Activated CD4-positive, alpha-beta T cell treated with anti-CD3 and anti-CD28 coated beads for 4 hours (primary cell): ENCODE measurements at places on chromosomes 11 and 22.
A peak's percentile ranks its signal among the peaks of the same experiment; 100 is the strongest.

DNA sequence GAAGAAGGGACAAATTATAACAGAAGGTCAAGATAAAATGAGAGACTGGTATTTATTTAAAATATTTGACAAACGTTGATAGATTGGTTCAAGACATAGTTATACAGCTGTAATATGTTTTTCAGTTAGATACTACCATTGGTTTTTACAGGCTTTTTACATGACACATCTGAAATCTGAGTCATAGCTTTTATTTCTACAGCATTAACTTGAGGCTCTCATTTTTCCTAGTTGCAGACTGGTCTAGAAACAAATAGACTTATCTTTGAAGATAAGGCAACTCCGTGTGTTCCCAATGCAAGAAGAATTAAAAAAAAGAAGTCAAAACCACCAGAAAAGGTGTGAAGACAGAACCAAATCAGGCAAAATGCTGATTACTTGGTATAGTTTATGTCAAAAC is 31.3 kb downstream of the CEP57 start:
- no peak for DNase-seq

GRCh38 chr11:86801364-86801763 is 1.0 kb downstream of the PRSS23 start:
- DNase-seq, result no peak

DNA sequence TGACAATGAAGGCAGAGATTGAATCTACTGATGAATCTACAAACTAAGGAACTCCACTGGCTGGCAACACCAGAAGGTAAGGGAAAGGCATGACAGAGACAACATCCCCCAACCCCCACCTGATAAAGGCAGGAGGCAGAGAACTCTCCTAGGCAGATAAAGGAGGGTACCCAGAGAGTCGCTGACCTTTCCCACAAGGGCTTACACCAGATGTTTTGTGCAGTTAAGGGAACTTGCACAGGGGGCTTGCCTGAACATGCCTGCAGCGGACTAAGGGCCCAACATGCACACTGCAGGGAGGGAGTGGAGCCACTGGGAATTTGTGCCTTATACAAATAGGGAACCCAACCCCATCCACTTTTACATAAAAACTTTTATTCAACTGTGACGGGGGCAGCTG is 1996.9 kb upstream of the RAG2 start:
- no peak for DNase-seq

- no peak for DNase-seq
These were observed 5.1 kb upstream of the LMO1 start for GRCh38 chr11:8268530-8269400.

DNA sequence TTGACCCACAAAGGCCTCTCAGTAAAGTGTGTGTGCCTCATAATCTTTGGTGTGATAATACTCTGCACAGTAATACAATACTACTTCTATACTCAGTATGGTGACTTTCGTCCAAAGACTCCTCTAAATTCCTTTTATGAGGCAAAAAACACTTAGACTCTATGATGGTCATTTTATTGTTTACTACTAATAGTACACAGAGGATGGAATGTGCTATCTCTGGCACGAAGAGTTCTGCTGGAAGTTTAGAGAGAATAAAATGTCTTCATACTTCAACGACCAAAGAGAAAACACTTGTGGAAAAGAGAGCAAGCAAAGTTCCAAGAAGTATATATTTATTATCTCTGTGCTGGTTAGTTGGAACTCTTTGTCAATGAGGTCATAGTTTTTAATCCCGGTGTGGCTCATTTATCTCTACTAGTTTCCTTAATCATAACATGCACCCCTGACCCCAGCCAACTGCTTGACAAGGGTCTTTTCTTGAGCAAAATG is 7.5 kb upstream of the CSTF3 start:
- DNase-seq, result no peak

DNA sequence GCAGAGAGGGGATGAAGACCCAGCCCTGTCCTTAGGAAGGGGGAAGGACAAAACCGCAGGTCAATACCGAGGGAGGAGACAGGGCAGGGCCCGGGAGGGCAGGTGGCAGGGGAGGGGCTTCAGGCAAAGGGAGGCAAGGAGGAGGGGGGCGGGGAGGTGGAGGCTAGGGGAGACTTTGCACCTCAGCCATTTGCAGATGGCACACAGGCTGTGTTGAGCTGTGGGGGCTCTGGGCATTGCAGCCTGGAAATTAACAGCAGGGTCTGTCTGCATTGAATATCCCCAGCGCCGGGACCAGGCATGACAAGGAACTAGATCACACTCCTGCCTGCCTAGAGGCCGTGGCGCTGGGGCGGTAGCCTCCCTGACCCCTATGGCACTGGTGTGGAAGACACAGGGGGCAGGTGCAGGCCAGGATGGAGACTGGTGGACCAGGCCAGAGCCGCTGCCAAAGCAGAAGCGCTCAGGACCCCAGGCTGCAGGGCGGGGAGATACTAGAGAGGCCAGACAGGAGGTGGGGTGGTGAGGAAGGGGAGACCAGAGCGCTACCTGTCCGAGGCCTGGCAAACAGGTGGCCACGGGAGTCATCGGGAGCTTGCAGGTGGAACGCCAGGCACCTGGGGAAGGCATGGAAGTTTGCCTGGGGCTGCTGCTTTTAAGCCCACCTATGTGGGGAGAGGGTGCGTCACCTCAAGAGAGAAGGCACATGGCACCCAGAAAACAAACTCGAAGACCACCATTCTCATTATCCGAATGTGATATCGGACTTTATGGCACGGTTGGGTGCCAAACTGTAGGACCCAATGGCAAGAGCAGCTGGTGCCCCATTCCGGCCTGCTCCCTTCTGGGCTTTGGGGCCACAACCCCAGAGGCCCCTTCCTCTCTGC is 11.5 kb downstream of the CBX6 start:
- no peak for DNase-seq

DNA sequence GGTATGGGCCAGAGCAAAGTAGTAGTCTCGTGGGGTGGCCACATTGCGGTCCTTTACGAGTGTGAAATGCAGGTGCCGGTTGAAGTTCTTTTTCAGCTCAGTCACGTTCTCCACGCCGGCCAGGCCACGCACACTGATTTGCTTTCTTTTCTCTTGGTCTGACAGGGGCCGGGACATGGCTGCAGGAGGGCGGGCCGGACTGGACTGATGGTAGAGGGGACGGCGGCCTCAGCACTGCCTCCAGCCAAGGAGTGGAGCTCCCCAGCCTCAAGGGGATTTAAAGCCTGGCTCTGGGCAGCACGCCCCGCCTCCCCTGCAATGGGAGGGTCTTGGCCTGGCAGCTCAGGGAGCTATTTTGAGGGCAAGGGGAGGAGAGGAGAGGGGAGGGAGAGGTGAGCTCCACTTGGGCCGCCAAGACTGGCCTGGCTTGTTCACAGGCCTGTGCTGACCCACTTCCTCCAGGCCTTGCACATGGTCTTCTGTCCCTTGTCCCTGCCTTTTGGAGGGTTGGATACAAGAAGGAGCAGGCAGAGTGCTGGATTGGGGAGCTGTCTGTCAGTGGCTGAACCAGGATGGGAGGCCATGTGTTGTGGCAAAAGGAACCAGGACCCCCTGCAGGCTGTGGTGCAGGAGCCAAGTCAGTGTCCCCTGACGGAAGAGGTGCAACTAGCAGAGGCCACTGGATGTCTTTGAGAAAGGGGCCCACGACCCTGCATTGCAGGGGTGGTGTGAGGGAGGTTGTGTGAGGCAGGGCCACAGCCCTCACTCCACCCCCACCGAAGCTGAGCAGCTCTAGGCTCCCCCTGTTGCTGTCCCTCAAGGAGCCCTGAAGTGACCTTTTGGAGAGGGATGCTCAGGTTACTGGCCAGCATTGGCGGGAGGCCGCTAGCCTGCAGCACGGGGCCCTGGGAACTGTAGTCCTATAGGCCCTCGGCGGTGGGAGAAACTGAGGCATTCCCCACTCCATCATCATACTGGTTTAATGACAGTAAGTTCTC is at the start of gene PYGM:
PYGM (minus strand) TSS at position 253 of the 998 bp plus-strand sequence; CDS start at position 177, 76 bp downstream.
- no peak for DNase-seq

DNA sequence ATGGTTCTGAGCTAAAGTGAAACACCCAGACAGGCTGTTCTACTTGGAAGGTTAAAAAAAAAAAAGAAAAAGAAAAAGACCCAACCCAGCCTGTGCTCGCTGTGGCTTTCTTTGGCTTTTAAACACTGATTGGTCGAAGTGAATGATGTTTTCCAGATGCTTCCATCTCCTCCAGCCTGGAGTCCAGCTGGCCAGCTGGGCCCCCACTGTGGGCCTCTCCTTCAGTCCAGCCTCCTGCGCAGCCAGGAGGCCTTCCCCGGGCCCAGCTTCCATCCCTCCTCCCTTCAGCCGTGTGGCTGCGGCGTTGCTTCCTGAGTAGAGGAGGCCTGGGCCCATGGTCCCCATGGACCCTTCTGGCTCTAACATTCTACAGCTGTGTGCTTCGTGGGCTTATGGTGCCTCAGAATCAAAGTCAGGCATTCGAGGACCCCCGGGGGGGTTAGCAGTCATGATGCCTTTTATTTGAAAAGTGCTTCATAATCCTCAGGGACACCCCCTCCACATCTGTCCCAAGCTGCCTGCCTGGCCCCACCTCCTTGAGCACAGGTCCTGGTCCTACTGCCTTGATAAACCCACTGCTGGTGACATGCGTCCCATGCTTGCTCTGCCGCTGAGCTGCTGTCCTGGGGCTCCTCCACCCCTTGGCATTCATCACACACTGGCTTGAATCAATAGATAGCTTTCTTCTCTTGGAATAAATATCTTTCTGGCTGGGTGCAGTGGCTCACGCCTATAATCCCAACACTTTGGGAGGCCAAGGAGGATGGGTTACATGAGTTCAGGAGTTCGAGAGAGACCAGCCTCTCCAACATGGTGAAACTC is 42.2 kb upstream of the FBLN1 start:
- no peak for DNase-seq

GRCh38 chr11:118633979-118634378 is 26.6 kb downstream of the PHLDB1 start:
- no peak for DNase-seq

GRCh38 chr11:118628031-118628430 is 20.6 kb downstream of the PHLDB1 start:
- DNase-seq, result no peak

- DNase-seq, result no peak
These were observed 15.7 kb downstream of the SPTY2D1 start for GRCh38 chr11:18618342-18619025.

DNA sequence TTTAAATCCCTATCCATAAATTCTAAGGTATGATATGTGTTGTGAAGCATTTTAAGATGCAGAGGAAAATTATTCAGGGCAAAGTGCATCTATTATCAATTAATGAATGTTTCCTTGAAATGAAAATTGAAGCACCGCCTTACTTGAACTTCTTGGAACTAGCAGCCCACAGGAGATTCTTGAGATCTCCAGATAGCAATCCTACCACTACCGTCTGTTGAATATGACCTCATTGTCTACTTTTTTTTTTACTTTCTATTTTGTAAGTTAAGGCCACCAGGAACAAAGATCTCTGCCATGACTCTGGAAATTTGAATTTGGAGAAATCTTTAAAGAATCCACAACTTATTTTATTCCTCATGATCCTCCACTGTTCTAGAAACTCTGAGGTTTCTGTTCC is 808.7 kb downstream of the KCNA4 start:
- DNase-seq, result no peak

DNA sequence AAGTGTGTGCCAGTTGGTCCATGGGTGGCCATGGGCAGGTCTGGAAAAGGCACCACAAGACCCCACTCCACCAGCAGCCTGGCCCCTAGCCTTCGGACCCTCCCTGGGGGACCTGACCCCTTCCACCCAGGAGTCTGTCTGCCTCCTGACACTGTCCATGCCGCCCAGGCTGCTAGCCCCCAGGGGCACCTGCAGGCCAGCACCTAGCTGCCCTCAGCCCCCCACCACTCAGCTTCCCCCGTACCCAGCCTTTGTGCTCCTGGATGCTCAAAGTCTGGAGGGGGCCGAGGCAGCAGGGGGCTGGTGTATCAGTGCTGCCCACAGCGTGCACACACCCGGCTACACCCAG is 34.3 kb upstream of the OR10G7 start:
- DNase-seq, result no peak

DNA sequence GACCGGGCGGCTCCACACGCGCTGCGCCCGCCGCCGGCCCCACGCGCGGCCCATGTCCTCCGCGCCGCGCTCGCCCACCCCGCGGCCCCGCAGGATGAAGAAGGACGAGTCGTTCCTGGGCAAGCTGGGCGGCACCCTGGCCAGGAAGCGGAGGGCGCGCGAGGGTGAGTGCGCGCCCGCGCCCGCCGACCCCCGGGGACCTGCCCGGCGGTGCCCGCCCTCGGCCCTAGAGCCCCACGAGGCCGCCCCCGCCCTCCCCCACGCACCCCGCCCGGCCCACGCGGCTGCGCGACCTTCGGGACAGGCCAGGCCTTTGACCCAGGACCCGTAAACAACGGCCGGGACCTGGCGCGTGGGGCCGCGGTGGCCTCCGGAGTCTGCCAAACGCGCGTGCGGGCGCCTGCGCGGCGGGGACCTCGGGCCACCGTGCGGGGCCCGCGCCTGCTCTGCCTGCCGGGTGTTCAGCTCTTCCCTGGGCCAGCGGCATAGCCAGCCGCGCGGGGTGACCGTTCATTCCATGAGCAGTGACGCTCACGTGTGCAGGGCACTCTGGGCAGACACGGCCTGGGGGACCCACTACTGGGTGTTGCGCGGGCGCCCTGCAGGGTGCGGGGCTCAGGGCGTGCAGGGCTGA is at the start of gene PARVB:
PARVB (plus strand) TSS at position 15 of the 634 bp plus-strand sequence; CDS start at position 53, 38 bp downstream.
- DNase-seq, result peak; percentile 8

- DNase-seq, result no peak
These were observed 38.2 kb upstream of the ABTB2 start for GRCh38 chr11:34395916-34396550.

DNA sequence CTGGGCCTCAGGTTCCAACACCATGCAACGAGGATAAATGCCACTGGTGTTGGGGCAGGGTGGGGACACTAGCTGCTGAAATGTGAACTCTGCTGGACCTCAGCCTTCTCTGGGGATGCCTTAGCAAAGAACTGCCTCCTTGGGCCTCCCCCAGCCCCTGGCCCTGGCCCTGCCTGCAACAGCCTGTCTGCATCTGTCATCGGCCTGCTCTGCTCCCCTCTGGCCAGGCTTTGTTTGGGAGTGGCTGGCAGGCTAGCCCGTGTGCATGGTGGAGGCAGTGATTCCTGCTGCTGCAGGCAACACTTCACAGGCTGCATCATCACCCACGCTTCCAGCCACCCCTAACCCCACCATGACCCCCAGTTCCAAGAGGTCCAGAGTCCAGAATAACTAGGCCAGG is 11.5 kb upstream of the MYOD1 start:
- DNase-seq, result no peak

GRCh38 chr11:61509043-61510029 is 787 bp downstream of the LRRC10B start:
- DNase-seq, result peak; percentile 53

DNA sequence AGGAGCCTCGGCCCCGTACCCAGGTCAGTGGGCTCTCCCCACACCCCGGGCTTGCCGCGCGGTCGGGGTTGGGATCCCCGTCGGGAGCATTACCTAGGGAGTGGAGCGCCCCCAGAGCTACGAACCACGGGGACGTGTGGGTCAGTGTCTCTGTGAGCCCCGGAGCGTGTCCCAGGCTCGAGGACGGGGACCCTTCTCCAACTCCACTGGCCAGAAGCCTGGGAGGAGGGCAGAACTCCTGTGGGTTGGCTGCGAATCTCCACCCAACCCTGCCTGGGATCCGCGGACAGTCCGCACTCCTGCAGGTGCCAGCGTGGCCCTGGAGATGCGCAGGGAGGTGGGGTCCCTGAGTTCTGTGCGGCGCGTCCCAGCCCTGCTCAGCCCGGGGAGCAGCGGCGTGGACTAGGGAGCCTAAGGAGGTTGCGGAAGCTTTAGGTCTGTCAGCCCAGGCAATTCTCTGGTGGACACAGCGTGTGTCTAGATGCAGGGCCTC is 346 bp downstream of the PPFIBP2 start:
- DNase-seq, result no peak

GRCh38 chr11:46719543-46720218 is 668 bp downstream of the F2 start:
- DNase-seq, result no peak

GRCh38 chr11:83034673-83035014 is 37.1 kb downstream of the RAB30 start:
- DNase-seq, result no peak
